ENCODE measurements at places on chromosomes 4 and X. TPM values are rescaled to one million over a fixed set of nuclear protein-coding genes. Genes with fewer than 3 reads are reported as not detected.

- H3K27ac ChIP-seq, result no peak overlapping the region
- no peaks in the 10 kb centered on the region for H3K4me1 ChIP-seq
- no peaks in the 10 kb centered on the region for H3K27me3 ChIP-seq
- H3K36me3 ChIP-seq, result no peaks in the 10 kb centered on the region
- no peak overlapping the region for H3K4me3 ChIP-seq
Observed at GRCh38 chrX:82230013-82230412, 1028.1 kb downstream of the SH3BGRL start.

The ZXDB gene
- total RNA-seq, result 15.5 TPM

The ZBTB49 gene
- total RNA-seq, result 12.2 TPM

The TBC1D8B gene
- total RNA-seq, result 7.6 TPM

- H3K4me1 ChIP-seq, result no peaks in the 10 kb centered on the region
- no peaks in the 10 kb centered on the region for H3K36me3 ChIP-seq
- no peak for DNase-seq
- no peak overlapping the region for H3K27ac ChIP-seq
Observed at GRCh38 chr4:97770222-97770621, 373.1 kb downstream of the STPG2 start.

DNA sequence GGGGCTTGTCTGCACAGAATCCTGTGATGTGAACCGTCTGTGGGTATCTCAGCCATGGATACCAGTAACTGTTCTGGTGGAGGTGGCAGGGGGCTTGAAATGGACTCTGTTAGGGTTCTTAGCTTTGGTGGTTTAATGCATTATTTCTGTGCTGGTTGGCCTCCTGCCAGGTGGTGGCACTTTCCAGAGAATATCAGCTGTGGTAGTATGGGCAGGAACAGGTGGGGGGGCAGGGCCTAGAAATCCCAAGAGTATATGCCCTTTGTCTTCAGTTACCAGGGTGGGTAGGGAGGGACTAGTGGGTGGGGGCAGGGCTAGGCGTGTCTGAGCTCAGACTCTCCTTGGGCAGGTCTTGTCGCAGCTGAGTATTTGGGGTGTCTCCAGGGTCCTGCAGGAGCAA lies 106.7 kb downstream of the KIT start:
- no peak for DNase-seq
- no peak overlapping the region for H3K27ac ChIP-seq
- no peak overlapping the region for H3K4me3 ChIP-seq
- H3K36me3 ChIP-seq, result no peaks in the 10 kb centered on the region

- H3K4me1 ChIP-seq, result no peaks in the 10 kb centered on the region
- no peaks in the 10 kb centered on the region for H3K27me3 ChIP-seq
- no peak for DNase-seq
- H3K36me3 ChIP-seq, result no peaks in the 10 kb centered on the region
- H3K4me3 ChIP-seq, result no peak overlapping the region
Observed at GRCh38 chr4:159369256-159369655, 266.4 kb downstream of the RAPGEF2 start.

DNA sequence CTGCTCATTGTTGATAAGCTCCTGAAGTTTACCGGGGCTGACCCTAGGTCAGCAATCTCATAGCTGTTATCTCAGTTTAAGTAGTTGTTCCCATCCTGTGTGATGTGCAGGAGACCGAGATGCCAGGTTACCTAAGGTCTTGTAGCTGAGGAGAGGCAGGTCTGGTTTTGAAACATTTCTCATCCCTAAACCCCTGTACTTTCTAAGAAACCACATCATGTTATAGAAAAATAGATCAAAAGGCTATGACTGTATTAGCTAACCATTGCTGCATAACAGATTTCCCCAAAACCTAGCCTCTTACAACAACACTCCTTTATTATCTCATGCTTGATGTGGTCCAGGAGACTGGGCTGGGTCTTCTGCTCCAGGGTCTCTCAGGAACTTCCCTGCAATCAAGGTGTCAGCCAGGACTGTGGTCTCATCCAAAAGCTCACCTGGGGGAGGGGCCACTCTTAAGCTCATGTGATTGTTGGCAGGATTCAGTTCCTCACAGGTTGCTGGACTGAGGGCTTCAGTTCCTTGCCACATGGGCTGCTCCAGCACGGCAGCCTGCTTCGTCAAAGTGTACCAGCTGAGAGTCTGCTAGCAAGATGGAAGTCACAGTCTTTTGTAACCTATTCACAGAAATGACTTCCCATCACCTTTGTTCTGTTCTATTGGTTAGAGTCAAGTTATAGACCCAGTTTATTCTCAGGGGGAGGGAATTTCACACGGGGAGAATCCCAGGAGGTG lies 60.9 kb upstream of the CLCN4 start:
- H3K27me3 ChIP-seq, result no peaks in the 10 kb centered on the region
- no peak overlapping the region for H3K4me3 ChIP-seq
- no peaks in the 10 kb centered on the region for H3K4me1 ChIP-seq
- H3K36me3 ChIP-seq, result no peaks in the 10 kb centered on the region

The MAGEA4 gene
- total RNA-seq, result 2.8 TPM

The EGF gene
- total RNA-seq, result 1.9 TPM

DNA sequence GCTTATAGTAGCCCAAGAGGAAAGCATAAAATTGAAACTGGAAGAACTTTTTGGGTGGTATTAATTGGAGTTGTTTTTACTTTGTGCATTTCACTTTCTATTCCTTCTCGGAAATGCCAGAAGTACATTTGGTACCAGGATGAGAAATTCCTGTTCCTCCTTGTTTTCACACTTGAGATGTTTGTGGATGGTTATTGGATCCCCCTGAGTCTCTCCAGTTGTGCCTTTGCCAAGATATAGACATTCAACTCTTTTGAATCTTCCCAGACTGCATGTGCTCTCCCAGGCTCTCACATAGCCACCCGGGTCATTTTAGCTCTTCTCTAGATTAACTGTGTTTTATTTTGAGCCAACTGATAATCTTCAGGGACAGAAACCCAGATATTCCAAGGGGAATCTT lies 120.5 kb downstream of the AFF1 start:
- peaks cover 4% of the 10 kb centered on the region for H3K36me3 ChIP-seq
- H3K4me3 ChIP-seq, result no peak overlapping the region
- H3K27ac ChIP-seq, result no peak overlapping the region
- DNase-seq, result no peak
- H3K27me3 ChIP-seq, result no peaks in the 10 kb centered on the region

DNA sequence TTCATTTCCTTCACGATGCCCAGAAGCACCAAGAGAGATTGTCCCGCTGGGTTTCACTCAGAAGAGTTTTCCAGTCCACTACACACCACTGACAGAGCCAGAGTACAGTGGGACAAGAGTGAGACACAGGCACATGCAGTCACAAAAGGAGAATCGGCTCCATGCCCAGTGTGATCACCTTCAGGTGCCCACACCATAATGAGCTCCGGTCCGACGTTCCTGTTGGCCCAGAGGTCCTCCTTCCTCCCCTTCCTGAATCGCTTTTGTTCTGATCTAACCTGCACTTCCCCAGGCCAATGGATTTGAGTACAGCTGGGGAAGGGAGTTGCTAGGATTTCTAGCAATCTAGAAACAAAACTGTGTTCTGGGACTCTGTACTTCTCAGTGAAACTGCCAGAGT lies 4.6 kb upstream of the CHRNA9 start:
- H3K27me3 ChIP-seq, result no peaks in the 10 kb centered on the region
- no peaks in the 10 kb centered on the region for H3K36me3 ChIP-seq
- peaks cover 13% of the 10 kb centered on the region for H3K4me1 ChIP-seq

GRCh38 chr4:97911236-97911906 lies 231.9 kb downstream of the STPG2 start:
- no peak overlapping the region for H3K4me3 ChIP-seq
- peak; percentile 20 for DNase-seq
- H3K27ac ChIP-seq, result no peak overlapping the region
- no peaks in the 10 kb centered on the region for H3K27me3 ChIP-seq

The SPATA4 gene
- total RNA-seq, result not detected

DNA sequence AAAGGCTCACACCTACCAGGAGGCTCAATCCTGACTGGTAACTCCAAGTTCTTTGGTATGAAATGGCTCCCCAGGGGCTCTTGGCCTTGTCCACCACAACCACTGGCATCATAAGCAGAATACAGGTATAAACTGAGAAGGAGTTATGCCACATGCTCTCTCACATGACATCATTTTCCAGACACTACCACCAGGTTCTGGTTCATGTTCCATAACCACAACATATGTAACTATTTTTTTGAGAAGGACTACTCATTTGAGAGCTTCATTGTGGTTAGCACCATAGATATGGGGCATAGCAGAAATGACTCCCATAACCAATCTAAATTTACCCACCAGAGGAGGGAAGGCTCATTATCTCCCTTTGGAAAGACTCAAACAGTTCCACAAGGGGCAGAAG lies 19.6 kb downstream of the PRDM5 start:
- no peaks in the 10 kb centered on the region for H3K27me3 ChIP-seq
- no peaks in the 10 kb centered on the region for H3K4me1 ChIP-seq
- H3K4me3 ChIP-seq, result no peak overlapping the region
- no peak for DNase-seq
- no peak overlapping the region for H3K27ac ChIP-seq
- H3K36me3 ChIP-seq, result peaks cover 3% of the 10 kb centered on the region

DNA sequence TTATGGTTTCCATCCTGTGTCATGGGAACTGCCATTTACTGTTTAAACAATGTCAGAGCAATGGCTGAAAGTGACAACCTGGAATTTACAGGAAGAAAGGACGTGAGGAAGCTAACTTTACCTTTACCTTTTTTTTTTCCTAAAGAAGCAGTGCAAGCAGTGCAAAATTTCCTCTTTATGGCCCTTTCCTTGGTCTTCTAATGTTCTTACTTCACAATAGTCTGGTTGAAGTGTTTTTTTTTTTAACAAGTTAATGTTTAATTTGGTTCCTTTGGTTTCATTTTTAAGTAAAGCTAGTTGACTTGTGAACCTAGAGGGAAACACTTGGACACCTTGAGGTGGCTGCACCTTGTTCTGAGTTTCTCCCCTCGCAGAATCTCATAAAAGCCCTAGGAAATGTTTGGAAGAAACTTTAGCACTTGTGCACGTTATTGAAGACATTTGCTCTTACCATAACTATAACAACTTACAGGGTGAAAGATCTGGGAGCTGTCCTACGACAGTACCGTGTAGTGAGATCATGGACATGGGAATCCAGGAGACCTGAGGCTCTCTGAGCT lies 1.8 kb downstream of the SGMS2 start:
- peaks cover 11% of the 10 kb centered on the region for H3K4me1 ChIP-seq
- no peak overlapping the region for H3K4me3 ChIP-seq
- DNase-seq, result no peak

DNA sequence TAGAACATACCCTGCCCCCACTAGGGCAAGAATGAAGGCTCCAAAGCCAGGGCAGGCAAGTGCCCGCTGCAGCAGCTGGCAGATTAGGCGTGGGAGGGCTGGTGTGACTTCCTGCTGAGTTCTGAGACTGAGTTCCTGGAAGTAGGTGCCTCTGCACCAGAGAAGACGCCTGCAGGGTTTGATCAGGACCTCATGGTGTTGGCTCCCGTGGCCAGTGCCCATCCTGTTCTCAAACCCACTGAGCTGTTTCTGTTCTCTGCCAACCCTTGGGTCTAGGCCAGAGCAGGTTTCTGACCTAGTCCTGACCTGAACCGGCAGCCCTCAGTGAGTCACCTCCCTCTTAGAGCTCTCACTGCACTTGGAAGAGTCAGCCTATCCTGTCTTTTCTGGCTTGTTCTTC lies 220.7 kb downstream of the HS6ST2 start:
- no peak overlapping the region for H3K27ac ChIP-seq
- H3K36me3 ChIP-seq, result no peaks in the 10 kb centered on the region
- no peak for DNase-seq
- no peak overlapping the region for H3K4me3 ChIP-seq

- no peak for DNase-seq
- no peak overlapping the region for H3K27ac ChIP-seq
- H3K27me3 ChIP-seq, result no peaks in the 10 kb centered on the region
- H3K4me1 ChIP-seq, result no peaks in the 10 kb centered on the region
- no peak overlapping the region for H3K4me3 ChIP-seq
Observed at GRCh38 chrX:13235930-13236329, 83.9 kb downstream of the ATXN3L start.

DNA sequence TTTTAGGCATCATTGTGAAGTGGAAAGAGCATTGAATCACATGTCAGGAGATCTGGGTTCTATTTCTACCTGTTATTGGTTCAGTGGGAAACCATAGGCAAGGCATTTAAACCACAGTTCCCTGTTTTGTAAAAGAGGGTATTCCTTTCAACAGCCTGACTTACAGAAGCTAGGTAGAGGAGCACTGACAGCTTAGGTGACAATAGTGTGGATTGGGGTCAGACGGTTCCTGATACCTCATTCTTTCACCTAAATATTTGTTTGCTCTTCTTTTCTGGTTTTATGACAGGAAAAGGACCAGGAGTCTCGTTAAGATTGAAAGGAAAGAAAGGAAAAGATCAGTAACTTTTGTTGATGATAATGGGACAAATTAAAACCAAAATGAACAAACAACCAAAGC lies 15.9 kb upstream of the PDLIM5 start:
- no peak for DNase-seq
- H3K36me3 ChIP-seq, result no peaks in the 10 kb centered on the region
- no peaks in the 10 kb centered on the region for H3K4me1 ChIP-seq
- no peaks in the 10 kb centered on the region for H3K27me3 ChIP-seq

- no peaks in the 10 kb centered on the region for H3K36me3 ChIP-seq
- H3K27ac ChIP-seq, result no peak overlapping the region
- no peaks in the 10 kb centered on the region for H3K27me3 ChIP-seq
- no peak for DNase-seq
- H3K4me1 ChIP-seq, result peaks cover 15% of the 10 kb centered on the region
Observed at GRCh38 chr4:151781026-151781425, 20.2 kb upstream of the GATB start.

DNA sequence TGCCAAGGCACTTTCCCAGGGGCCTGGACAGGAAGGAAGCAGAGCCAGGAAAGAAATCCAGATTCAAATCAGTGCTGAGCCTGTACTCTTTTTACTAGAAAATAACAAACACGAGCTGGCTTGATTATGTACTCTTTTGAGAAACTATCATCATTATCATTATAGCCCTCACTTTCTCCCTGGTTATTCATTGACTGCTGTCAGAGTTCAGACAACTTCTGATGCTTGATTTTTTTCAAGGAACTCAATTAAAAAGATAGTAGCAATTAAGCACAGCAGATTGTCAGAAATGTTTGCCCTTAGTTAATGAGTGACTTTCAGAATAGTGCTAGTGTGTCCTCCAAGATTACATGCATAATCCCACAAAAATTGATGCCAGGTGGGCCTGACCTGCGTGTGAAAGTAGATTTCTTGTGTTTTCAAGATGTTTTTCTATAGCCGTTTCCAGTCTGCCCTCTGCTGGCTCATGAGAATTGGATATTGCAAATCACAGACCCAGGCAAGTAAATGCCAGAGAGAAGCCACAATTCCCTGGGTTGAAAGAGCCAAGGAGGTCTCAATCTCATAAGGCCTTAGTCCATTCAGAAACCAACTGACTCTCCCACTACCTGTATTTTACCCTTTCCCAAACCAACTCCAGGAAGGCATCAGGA lies 14.3 kb upstream of the PNPLA4 start:
- H3K27me3 ChIP-seq, result no peaks in the 10 kb centered on the region
- no peak overlapping the region for H3K27ac ChIP-seq
- no peaks in the 10 kb centered on the region for H3K36me3 ChIP-seq
- no peaks in the 10 kb centered on the region for H3K4me1 ChIP-seq

- no peaks in the 10 kb centered on the region for H3K4me1 ChIP-seq
- no peak for DNase-seq
- H3K27ac ChIP-seq, result no peak overlapping the region
- no peaks in the 10 kb centered on the region for H3K27me3 ChIP-seq
- H3K36me3 ChIP-seq, result no peaks in the 10 kb centered on the region
- no peak overlapping the region for H3K4me3 ChIP-seq
Observed at GRCh38 chr4:11397146-11397545, 31.5 kb downstream of the HS3ST1 start.

The FDCSP gene
- not detected for total RNA-seq

The OTUD4 gene
- 42.2 TPM for total RNA-seq

Data from GM23338 (cell line).